Stimulated activated CD4-positive, alpha-beta T cell treated with anti-CD3 and anti-CD28 coated beads, Interleukin-1b, Interleukin-23, amount 100 ng/mL, for 1 hour (primary cell): ENCODE measurements at places on chromosomes 12 and 14.

- DNase-seq, result no peak
Measured at GRCh38 chr12:64800640-64801039, 23.8 kb upstream of the TBC1D30 start.

GRCh38 chr12:44847888-44848702 is 28.0 kb downstream of the NELL2 start:
- peak; percentile 33 for DNase-seq

DNA sequence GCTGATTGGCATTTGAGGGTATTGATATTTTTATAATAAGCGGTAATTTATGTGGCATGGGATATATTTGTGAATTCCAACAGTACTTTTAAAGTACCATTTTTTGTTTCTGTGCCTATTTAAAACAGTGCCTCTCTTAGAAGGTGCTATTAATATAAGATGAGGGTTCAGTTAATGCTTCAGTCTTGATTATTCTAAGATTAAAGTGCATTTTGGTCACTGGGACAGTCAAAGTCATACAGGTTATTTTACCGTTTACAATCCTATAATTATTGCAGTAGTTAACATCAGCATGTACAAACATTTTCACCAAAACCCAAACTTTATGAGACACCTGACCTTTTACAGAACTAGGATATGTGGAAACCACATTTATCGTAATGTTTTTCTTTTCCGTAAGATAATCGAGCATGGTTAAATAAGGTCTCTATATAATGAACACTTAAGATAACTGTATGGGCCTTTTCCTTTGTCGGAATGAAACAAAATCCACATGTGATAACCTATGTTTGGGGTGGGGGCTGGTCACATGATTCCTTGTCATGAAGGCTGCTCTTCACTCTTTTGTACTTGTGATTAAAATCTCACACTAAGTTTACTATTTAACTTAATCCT is 37.7 kb upstream of the DNM1L start:
- no peak for DNase-seq

GRCh38 chr12:94231709-94232108 is 83.3 kb downstream of the PLXNC1 start:
- DNase-seq, result no peak

DNA sequence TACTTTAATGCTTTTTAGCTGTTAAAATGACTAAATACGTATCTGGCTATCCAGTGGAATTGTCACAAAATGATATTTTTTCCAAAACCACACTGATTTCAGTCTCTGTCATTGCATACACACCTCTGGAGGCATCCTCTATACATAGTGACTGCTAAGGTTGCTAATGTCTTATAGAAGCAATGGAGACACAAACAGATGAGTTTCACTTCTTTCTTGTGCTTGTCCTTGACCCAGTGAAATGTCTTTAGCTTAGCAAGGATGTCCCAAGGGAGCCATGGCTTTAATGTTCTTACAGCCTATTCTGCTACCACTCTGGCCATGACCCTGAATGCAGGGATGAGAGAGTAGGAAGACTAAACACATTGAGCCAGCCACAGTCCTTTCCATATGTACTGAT is 90.3 kb downstream of the TPH2 start:
- DNase-seq, result no peak

DNA sequence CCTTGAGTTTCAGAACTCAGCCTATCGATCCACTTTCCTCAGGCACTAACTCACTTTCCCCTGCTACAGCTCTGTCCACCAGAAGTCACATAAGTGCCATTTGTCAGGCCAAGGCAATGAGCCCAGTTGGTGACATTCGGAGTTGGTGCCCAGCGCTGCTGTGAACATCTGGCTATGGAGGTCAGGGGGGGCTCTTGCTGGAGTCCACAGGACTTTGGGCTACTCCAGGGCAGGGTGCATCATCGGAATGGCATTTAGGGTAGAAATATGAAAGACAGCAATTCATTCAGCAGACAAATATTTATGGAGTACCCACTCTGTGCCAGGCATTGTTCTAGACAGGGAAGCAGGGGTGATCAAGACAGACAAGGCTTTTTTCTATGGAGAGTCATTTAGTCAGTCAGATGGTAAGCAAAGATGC is 1.5 kb upstream of the PPP1CC start:
- DNase-seq, result no peak

- DNase-seq, result no peak
Measured at GRCh38 chr14:97824218-97824617, 1027.0 kb downstream of the VRK1 start.

- no peak for DNase-seq
Measured at GRCh38 chr12:72872238-72872887, 600.2 kb downstream of the TRHDE start.

DNA sequence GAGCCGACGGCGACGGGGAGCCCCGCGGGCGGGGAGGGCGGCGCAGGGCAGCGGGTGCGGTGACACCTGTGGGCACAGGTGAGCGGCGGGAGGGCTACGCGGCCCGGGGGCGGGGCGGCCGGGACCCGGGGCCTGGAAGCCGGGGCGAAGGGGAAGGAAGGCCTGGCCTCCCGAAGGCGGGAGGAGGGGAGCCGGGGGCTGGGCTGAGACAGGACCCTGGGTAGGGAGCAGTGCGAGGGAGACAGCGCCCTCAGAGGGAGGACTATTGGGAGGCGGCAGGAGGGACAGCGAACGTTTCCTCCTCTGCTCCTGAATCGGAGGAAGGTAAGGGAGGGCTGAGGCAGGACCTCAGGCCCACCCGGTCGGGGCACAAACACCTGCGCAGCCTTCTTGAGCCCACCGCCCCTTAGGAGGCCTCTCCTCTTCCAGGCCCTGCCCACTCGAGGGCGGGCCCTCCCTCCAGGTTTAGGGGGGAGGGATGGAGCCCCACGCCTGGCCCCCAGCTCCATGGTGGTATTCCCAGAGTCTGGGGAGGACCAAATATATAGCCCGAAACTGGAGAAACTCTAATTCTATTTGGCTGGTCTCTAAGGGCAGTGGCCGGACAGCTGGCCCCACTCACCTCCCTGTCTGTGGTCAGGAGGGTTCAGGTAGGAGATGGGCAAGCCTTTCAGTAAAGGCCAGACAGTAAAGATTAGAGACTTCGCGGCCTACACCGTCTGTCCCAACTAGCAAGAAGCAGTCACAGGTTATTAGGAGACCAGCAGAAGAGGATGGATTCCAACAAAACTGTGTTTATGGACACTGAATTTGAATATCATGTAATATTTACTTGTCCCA is 509 bp downstream of the PLEKHG6 start:
- no peak for DNase-seq

- DNase-seq, result no peak
Measured at GRCh38 chr12:131375261-131375971, 335.5 kb upstream of the SFSWAP start.

- no peak for DNase-seq
Measured at GRCh38 chr14:38710881-38711280, 392.2 kb downstream of the SEC23A start.

DNA sequence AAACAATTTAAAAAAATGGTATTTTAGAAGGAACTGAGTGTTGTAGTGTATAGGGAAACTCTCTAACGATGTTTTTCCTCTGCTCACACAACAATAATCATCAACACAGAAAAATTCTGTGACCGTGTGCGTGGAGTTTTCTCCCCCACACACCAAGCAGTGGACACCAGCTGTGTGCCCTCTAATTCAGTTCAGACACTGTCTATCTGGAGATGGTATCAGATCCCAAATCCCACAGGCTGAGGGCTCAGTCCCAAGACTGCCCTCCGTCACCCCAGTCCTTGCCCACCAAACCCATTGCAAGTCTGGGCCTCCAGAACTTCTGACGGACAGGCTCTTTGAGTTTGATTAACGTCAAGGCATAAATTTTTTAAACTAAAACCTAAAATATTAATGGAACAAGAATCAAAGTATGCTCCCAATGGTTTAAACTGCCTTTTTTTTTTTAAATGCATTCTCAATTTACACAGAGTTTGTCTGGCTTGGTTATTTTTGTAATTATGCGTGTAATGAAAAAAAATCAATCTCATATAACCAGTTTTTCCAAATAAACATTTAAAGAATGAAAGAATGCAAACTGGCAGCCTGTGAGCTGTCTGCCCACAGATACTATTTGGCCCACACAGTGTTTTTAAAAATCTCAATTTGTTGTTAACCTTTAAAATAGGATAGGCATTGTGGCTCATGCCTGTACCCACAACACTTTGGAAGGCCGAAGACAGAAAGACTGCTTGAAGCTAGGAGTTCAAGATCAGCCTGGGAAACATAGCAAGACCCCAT is 19.2 kb downstream of the BLTP3B start:
- no peak for DNase-seq

DNA sequence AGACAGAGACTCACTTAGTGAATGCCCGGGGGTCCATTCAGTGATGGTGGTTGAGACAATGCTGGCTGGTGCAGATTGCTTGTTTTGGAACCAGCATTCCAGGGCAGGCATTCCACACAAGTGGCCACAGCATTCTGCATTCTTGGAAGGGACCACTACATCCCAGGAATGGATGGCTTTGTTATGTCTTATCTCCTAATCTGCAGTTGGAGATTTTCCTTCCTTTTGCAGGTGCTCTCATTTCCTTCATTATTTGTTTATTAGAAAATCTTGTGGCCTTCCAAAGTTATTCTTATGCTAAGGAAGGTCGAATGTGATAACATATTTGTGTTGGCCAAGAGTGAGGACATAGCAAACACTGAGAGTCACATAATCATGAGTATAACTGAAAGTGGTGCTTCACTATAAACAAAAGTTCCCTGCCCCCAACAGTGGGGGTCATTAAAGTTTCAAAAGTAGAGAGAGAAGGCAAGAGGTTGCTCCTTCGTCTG is 66.0 kb downstream of the BMP4 start:
- no peak for DNase-seq

DNA sequence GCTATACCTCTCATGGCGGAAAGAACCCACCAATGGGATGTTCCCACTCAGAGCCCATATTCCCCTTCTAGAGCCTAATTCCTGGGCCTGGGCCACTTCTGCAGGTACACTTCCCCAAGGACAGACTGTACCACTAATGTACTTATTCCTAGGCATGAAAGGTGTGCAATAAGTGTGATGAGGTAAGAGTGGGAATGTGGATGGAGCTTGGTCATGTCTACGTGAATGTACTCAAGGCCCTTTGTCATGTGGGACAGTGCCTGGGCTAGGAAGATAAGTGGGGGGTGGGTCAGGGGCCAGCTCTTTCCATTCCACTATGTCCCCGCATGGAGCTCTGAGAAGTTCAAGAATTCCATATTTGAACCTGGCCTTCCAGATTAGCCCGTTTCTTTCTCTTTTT is 63.4 kb upstream of the FUT8 start:
- no peak for DNase-seq

GRCh38 chr12:117030187-117030900 is 68.9 kb downstream of the TESC start:
- DNase-seq, result no peak

GRCh38 chr12:109330282-109331230 is 17.1 kb upstream of the MYO1H start:
- no peak for DNase-seq

GRCh38 chr12:97541366-97541765 is 78.8 kb downstream of the RMST start:
- no peak for DNase-seq

- no peak for DNase-seq
Measured at GRCh38 chr14:81236138-81236537, 15.4 kb upstream of the GTF2A1 start.

DNA sequence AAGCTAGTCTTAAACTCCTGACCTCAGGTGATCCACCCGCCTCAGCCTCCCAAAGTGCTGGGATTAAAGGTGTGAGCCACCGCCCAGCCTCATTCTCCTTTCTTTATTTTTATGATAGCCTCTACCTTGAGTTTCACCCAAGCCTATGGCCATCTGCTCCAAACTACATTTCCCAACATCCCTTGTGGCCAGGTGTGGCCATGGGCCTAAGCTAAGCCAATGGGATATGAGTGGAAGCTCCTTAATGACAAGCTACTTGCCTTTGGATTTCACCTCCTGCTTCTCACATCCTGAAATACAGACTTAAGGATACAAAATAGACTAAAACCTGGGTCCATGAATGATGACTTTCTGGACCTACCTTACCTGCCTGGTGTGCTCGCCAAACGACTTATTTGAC is 46.2 kb downstream of the DPF3 start:
- DNase-seq, result no peak

DNA sequence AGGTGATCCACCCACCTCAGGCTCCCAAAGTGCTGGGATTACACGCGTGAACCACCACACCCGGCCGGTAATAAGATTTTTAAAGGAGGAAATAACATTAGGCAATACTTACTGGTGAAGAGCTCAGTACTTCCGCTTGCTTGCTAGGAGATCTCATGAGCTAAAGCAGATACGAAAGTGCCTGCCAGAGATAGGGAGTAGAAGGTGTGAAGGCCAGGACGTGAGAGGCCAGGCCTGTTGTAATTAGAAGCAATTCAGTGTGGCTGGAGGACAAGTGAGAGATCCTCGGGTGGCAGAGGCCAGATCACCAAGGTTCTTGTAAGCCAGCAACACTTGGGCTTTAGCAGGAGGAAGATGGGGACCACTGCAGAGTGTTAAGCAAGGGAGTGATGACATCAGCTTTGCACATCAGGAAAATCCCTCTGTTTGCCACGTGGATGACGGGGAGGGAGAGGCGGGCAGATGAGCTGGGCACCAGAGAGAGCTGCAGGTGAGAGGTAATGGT is 7.6 kb downstream of the TECPR2 start:
- DNase-seq, result no peak

DNA sequence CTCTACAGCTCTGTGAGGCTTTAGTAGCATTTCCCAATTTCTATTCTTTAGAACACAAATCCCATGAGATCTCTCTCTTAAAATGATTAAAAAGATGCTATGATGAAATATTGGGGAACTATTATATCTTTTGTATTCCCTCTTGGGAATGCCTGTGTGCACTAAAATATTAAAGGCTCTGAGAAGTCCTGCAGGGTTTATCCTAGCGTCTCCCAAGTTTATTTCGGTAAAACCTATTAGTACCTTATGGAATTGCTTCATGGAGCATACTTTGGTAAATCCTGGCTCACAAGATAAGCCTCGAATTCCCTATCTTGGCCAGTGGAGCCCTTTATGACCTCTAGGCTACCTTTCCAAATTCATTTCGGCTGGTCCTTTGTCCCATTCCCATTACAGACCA is 306.8 kb downstream of the VRK1 start:
- no peak for DNase-seq

DNA sequence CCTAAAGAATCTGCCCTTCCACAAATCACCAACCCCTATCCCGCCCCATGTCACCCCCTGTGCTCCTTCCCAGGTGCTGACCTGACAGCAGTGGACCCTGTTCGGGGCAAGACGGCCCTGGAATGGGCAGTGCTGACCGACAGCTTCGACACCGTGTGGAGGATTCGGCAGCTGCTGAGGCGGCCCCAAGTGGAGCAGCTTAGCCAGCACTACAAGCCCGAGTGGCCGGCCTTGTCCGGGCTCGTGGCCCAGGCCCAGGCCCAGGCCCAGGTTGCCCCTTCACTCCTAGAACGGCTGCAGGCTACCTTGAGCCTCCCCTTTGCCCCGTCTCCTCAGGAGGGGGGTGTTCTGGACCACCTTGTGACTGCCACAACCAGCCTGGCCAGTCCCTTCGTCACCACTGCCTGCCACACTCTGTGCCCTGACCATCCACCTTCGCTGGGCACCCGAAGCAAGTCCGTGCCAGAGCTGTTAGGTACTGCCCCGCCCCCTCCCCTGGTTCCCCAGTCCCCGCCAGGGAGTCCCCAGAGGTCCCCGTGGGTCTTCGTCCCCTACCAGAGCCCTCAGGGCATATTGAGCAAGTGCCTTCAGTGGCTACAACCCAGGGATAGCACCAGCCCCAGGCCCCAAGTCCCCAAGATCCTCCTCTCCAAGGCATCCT is 2.7 kb downstream of the ANKRD33 start:
- no peak for DNase-seq

GRCh38 chr12:71440763-71441748 is 1.5 kb downstream of the LGR5 start:
- DNase-seq, result no peak
